ENCODE measurements at places on chromosomes 6 and 20.

- DNase-seq: no peak
Measured at GRCh38 chr20:32457479-32457986, 99.4 kb downstream of the ASXL1 start.

GRCh38 chr20:57708694-57709673, 831 bp downstream of the PMEPA1 start:
- no peak for DNase-seq

- DNase-seq: no peak
Measured at GRCh38 chr20:56343861-56344381, 14.9 kb upstream of the FAM210B start.

GRCh38 chr20:6142348-6142993, 19.6 kb upstream of the FERMT1 start:
- no peak for DNase-seq
